ENCODE measurements at places on chromosomes 2 and 18. TPM values are rescaled to one million over a fixed set of nuclear protein-coding genes. Genes with fewer than 3 reads are reported as not detected.

ZBTB7C gene
- total RNA-seq = 8.0 TPM

MAP3K2 gene
- total RNA-seq = 31.6 TPM

BBS5 gene
- 8.2 TPM for total RNA-seq

GRCh38 chr2:190469771-190470170, 61.6 kb downstream of the MFSD6 start:
- no peak for DNase-seq

GRCh38 chr2:109218792-109219126, 89.8 kb downstream of the SH3RF3 start:
- no peak for DNase-seq

DNA sequence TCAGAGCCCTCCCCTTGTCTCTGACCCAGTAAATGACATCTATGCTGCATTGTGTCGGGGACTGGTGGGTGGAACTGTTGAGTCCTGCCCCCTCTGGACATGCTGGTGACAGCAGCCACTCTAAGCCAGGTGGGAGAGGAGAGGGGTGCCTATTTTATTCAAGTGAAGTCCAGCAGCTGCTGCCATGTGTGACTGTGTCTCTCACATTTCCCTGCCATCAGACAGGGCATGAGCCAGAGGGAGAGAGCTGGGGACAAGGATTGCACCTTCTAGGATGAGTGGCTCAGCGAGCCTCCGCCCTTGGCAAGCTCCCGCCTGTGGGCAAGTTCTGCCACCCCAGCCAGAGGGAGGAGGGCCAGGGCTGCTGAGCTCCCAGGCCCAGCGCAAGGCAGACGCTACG, 13.7 kb downstream of the NGEF start:
- no peak for DNase-seq

- DNase-seq = no peak
These were observed 118.9 kb upstream of the ARL5A start for GRCh38 chr2:151946899-151947812.

DNA sequence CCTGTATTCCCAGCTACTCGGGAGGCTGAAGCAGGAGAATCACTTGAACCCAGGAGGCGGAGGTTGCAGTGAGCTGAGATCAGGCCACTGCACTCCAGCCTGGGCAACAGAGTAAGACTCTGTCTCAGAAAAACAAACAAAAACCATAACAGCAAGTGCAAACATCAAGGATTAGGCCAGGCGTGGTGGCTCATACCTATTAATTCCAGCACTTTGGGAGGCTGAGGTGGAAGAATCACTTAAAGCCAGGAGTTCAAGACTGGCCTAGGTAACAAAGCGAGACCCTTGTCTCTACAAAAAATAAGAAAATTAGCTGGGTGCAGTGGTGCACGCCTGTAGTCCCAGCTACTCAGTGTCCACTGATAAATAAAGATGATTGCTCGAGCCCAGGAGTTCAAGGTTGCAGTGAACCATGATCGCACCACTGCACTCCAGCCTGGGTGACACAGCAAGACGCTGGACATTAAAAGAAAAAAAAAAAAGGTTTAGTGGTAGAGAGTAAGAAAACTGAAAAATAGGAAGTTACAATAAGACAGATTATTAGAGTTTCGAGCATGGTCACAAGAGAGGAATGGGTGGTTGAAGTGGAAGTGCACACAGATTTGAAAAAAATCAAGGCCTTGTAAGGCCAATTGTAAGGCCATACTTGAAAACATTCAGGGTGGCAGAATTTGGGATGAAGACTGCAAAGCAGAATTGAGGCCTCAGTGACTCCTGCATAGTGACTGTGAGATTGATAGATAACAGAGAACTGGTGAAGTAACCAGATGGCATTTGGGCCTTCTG, 6.4 kb upstream of the KCMF1 start:
- no peak for DNase-seq

DNA sequence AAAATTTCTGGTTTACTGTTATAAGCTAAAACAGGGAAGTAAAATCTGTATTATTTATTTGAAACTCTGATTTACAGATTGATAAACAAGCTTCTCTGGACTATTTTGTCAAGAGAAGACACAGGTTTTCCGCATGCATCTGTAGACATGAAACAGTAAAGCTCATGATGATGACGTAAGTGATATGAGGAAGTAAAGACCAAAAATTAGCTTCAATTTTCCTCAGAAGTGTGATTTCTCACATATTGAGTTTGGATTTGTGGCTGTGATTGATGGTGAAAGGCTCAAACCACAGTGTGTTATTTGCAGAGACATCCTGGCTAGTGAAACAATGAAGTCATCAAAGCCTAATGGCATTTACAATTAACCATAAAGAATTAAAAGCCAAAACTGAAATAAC, 12.6 kb upstream of the LONRF2 start:
- no peak for DNase-seq

DNA sequence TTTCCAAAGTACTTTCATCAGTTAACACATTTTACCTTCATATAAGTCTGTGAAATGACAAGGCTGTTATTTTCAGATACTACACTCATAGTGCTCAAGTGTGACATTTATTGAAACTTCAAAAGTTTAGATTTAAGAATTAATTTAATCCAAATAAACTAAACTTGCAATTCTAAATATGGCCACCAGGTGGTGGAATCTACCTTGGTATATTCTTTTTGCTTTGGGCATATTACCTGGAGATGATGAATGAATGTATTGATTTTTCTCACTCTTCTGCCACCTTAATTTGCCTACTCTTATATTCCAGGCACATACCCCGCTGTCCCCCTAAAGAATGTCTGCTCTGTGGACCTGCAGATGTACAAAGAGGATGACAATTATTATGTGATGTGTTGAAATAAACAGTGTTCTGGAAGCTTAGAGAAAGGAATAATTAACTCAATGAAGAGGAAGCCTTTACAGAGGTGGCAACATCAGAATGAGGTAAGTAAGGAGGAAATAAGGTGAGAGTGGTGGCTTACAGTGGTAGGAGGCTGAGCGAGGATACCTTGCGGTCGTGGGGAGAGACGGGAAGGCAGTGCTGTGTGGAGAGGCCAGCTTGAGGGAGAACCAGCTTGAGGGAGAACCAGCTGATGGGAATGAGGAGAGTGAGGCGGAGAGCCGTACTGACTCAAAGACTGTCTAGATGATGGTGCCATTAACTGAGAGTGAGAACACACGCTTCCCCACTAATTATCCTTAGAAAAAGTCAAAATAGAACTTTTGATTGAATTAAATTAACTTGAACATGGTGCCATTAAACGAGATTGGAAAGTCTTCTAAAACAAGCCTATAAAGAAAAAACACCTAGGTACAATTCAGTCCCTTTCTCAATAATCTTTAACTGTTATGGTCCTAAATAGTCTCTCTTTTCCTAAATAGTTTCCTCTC, 179.5 kb downstream of the CELF4 start:
- DNase-seq = no peak

DNA sequence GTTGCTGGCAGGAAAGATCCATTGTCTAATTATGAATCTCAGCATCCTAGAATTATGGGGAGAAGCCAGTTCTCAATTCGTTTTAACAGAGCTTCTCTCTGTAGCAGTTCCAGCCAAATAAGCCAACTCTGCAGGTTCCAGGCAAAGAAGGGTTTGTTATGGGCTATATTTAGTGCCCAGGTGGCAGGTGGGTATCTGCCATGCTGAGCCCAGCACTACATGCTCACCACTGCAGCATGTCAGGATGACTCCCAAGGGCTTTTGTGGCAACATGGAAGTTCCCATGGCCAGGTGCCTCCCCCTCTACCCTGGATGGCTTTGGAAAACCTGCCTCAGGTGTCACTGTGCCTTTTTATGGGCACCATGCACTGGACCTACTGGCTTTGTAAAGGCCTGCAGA, 137.7 kb upstream of the MSH6 start:
- no peak for DNase-seq

DNA sequence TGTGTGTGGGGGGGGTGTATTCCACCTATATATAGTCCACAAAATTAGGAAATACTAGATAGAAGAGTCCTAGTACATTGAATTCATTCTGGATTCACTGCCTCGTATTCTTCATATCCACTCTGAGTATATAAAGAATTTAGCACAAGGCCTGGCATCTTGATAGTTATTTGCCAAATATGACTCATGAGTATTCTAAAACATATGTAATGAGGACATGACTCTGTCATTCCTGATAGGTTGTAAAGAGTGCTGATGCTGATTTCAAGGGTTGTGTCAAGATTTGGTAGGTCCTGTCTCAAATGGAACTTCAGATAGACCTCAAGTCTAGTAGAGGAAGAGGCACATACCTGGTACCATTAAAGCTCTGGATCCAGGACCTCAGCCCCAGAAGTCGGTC, 173.4 kb upstream of the BOD1L2 start:
- DNase-seq = no peak
